ENCODE measurements at places on chromosomes 13 and 19.

DNA sequence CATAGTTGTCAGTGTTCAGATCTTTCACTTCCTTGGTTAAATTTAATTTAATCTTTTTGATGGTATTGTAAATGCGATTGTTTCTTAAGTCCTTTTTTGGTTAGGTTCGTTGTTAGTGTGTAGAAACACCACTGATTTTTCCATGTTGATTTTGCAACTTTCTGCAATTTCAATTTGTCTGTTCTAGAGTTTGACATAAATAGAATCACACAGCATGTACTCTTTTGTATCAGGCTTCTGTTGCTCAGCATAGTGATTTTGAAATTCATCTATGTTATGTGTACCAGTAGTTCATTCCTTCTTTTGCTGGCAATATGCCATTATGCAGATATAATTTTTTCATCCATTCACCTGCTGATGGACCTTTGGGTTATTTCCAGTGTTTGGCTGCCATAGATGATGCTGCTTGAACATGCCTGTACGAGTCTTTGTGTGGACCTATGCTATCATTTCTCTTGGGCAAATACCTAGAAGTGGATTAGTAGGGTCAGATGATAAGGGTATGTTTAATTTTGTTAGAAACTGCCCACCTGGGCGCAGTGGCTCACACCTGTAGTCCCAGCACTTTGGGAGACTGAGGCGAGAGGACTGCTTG, 33.1 kb downstream of the BICRA start:
- DNase-seq = no peak

- peak; percentile 91 for DNase-seq
Observed at GRCh38 chr13:108215436-108215835, at the start of gene LIG4. LIG4 (minus strand) TSS chr13:108215536; CDS start chr13:108211268, 4,268 bp downstream.

GRCh38 chr13:44449999-44450821, 76.6 kb downstream of the SERP2 start:
- DNase-seq = no peak

DNA sequence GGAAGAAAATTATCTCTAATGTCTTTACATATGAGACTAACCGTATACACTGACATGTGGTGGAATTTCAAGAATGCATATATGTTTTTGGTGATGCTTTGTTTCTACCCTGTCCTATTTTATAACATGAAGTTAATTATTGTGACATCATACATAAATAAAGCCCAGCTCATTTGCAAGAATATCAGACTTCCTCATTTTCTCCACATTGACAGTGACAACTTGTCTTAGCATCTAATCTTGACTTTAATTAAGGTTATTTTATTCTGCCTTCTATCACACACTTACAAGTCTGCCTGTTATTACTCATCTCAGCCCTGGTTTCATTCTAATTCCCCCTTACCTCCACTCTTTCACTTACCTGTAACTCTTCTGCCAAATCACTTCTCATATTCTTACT, 140.6 kb upstream of the STARD13 start:
- no peak for DNase-seq

DNA sequence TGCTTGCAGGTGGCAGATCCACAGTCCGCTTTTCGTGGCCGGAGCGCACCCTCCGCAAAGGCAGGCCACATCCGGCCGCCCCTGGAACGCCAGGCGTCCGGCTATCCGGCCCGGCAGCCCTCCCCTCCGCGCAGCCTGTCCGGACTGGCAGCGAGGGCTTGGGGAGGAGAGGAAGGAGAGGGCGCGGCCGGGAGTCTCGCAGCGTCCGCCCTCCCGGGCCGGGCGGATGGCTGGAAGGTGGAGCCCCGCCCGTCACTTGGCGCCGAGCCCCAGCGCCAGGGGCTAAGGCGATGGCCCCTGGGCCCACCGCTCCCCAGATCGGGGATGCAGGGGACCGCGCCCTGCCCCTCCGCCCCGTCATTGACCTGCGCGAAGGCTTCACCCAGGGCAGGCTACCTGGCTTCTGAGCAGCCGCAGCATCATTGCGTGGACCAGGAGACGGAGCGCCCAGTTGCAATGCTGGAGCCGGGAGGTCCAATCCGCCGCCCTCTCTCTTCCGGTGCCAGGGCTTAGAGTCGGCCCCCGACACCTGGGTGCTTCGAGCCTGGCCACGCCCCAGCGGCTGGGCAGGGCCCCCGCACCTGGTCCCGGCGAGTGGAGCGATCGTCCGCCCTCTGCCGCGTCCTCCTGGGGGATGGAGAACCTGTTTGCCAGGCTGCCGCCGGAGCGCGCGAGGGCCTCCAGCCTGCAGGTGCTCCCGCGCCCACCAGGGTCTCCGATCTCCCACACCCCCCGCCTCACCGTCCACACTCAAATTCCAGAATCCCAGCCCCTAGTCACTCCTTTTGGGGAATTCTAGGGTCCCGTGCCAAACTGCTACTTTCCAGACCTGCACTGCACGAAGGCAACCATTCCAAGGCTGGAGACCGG, at the start of gene FUT1:
TSS of gene FUT1 (minus strand) at position 146 of the 870 bp plus-strand sequence. CDS start 1,360 bp downstream, outside the sequence.
- DNase-seq = peak; percentile 74

GRCh38 chr19:51311351-51312257, at the start of gene IGLON5:
IGLON5 (plus strand) TSS chr19:51311644; CDS start chr19:51311848, 204 bp downstream.
- no peak for DNase-seq

- peak; percentile 75 for DNase-seq
Observed at GRCh38 chr19:4369109-4369887, 25.9 kb downstream of the MPND start.

GRCh38 chr19:42204664-42205063, 12.8 kb downstream of the DEDD2 start:
- DNase-seq = no peak

DNA sequence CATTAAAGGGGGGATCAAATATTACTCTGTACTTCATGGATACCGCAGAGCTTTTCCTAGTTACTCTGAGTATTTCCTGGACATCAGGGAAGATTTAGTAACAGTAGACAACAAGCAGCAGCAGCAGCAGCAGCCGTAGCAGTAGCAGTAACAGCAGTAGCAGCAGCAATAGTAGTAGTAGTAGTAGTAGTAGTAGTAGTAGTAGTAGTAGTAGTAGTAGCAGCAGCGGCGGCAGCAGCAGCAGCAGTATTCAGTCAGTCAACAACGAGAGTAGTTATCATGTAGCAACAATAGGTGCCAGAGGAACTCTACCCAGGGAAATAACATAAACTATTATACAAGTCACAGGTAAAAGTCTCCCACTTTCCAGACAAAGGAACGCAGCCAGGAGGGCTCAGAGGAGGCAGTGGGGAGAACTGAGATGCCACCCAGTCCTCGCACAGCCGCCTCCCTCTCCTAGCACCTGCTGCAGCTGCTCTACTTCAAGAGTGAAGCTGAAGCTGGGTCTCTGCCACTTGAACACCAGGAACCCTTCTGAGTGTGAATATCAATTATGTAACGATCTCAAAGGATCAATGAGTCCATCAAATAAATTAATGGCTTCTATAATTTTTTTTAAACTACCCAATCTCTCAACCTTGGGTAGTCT, 1.3 kb upstream of the DOCK9 start:
- no peak for DNase-seq

- DNase-seq = no peak
Observed at GRCh38 chr19:18814063-18814462, 17.7 kb upstream of the UPF1 start.
